ENCODE measurements at places on chromosomes 16 and 17.
A peak's percentile ranks its signal among the peaks of the same experiment; 100 is the strongest.

- DNase-seq, result no peak
Observed at GRCh38 chr17:30165960-30166359, 49.3 kb downstream of the NSRP1 start.

- peak; percentile 80 for DNase-seq
Observed at GRCh38 chr17:17205368-17206123, 587 bp downstream of the PLD6 start.

- no peak for DNase-seq
Observed at GRCh38 chr17:64723781-64724180, 61.7 kb upstream of the SMURF2 start.

- DNase-seq, result no peak
Observed at GRCh38 chr16:58119509-58119845, 9.7 kb downstream of the CFAP20 start.

DNA sequence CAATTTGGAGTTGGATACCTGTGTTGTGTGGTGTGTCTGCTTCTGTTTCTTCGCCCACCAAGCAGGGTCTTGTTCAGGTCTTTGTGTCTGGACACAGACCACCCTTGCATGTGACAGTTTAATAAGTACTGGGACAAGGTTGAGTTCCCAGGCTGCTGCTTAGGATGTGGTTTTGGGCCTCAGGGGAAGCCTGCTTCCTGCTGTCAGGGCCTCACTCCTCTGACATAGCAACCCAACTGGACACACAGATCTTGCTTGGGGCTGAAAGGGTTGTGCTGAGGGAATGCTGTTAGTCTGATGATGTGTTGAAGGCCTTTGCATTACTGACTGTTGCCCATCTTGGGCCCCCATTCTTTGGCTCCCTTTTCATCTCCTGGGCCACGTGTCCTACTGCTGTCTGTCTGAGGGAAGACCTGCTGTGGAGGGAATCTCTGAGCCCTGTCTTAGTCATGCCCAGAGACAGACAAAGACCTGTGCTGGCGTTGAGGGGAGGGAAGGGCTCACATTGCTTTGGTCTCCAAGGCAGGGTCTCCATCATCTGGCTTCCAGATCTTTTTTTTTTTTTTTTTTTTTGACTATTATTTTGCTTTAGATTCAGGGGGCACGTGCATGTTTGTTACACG is 4.7 kb upstream of the TGFB1I1 start:
- DNase-seq, result no peak
